ENCODE measurements at places on chromosomes 16 and 17. TPM values are rescaled to one million over a fixed set of nuclear protein-coding genes. Genes with fewer than 3 reads are reported as not detected.
A peak's percentile ranks its signal among the peaks of the same experiment; 100 is the strongest.

Gene ACE
- 2.9 TPM for total RNA-seq

Gene LYRM9
- 26.6 TPM for total RNA-seq

Gene ASPA
- 0.16 TPM for total RNA-seq

Gene ITGAL
- 0.45 TPM for total RNA-seq

Gene KRTAP9-2
- total RNA-seq = not detected

Gene HBZ
- not detected for total RNA-seq

Gene MMD
- total RNA-seq = 37.6 TPM

Gene KIF19
- total RNA-seq = not detected

Gene C16orf54
- total RNA-seq = not detected

Gene LGALS9C
- total RNA-seq = not detected

Gene CBLN1
- not detected for total RNA-seq

GRCh38 chr16:53129281-53130158, 74.7 kb downstream of the CHD9 start:
- H3K4me3 ChIP-seq = peak overlapping the region; percentile 74
- no peaks in the 10 kb centered on the region for H3K27me3 ChIP-seq
- H3K27ac ChIP-seq = peak overlapping the region; percentile 95
- no peaks in the 10 kb centered on the region for H3K36me3 ChIP-seq
- peaks cover 28% of the 10 kb centered on the region for H3K4me1 ChIP-seq

- no peak overlapping the region for H3K4me3 ChIP-seq
- no peak overlapping the region for H3K27ac ChIP-seq
- H3K27me3 ChIP-seq = no peaks in the 10 kb centered on the region
- DNase-seq = no peak
- peaks cover 17% of the 10 kb centered on the region for H3K36me3 ChIP-seq
- H3K4me1 ChIP-seq = no peaks in the 10 kb centered on the region
Observed at GRCh38 chr16:69818891-69819545, 56.9 kb downstream of the WWP2 start.

DNA sequence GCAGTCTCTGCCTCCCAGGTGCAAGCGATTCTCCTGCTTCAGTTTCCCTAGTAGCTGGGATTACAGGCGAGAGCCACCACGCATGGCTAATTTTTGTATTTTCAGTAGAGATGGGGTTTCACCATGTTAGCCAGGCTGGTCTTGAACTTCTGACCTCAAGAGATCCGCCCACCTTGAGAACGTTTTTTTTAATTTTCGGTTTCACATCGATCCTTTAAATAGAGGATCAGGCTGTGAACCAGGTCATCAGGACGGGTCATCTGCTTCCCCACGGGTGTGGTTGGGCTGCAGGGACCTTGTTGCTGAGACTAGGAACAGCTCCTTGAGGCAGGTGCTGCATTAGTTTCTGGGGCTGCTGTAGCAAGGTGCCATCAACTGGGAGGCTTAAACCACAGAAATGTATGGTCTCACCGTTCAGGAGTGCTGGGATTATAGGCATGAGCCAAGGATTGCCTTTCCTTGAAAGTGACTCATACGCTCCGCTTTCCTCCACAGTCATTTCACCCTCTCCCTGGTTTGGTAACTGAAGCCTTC, 7.9 kb upstream of the NAGPA start:
- no peak overlapping the region for H3K27ac ChIP-seq
- no peak for DNase-seq
- no peaks in the 10 kb centered on the region for H3K36me3 ChIP-seq

- H3K27ac ChIP-seq = no peak overlapping the region
- no peak overlapping the region for H3K4me3 ChIP-seq
- H3K27me3 ChIP-seq = no peaks in the 10 kb centered on the region
Observed at GRCh38 chr17:75498039-75498725, 17.2 kb downstream of the CASKIN2 start.

- peak overlapping the region; percentile 61 for H3K4me3 ChIP-seq
- H3K4me1 ChIP-seq = peaks cover 13% of the 10 kb centered on the region
- peaks cover 76% of the 10 kb centered on the region for H3K27me3 ChIP-seq
- no peak for DNase-seq
- no peaks in the 10 kb centered on the region for H3K36me3 ChIP-seq
Observed at GRCh38 chr17:45895969-45896785, 1.8 kb downstream of the MAPT start.

DNA sequence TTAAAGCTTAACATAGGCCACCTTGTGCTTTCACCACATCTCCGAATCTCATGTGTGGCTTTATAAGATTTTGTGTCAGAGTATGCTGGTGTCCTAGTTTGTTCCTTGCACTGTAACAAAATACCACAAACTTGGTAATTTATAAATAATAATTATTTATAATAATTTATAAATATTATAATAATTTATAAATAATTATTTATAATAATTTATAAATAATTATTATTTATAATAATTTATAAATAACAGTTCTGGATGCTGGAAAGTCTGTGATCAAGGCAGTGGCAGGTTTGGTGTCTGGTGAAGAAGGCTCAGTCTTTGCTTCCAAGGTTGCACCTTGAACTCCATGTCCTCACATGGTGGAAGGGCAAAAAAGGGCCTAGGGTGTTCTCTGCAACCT, 147.7 kb downstream of the BCAS3 start:
- H3K4me1 ChIP-seq = peaks cover 17% of the 10 kb centered on the region
- H3K27me3 ChIP-seq = no peaks in the 10 kb centered on the region
- no peak overlapping the region for H3K27ac ChIP-seq
- DNase-seq = no peak
- no peaks in the 10 kb centered on the region for H3K36me3 ChIP-seq

DNA sequence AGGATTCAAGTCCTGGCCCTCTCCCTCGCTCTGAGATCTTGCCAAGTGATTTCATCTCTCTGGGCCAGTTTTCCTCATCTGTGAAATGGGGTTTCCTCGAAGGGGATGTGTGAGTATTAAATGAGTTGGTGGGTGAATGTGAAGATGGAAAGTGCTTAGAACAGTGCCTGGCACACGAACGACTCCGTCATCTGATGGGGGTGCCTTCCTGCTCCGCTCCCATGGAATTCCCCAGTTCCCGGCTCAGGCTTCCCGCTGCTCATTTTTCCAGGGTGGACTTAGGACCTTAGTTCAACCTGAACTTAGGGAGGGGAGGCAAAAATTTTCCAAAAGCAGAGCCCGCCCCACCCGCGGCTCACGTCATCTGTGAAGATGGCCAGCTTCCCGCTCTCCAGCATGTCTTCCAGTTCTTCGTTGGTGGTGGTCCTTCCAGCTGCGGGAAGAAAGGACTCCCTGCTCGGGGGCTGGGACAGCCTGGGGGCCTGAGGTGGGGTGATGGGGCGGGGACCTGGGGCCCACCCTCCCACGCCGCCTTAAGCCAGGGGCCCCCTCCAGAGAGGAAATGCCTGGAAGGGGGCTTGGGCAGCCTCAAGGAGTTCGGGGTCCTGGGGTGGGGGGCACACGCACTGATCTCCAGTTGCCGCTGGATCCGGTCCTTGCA, 11.4 kb downstream of the HSD3B7 start:
- H3K27ac ChIP-seq = no peak overlapping the region
- H3K4me3 ChIP-seq = peak overlapping the region; percentile 68
- DNase-seq = no peak
- H3K4me1 ChIP-seq = peaks cover 18% of the 10 kb centered on the region

GRCh38 chr17:68468788-68469187, 11.5 kb upstream of the WIPI1 start:
- peak overlapping the region; percentile 29 for H3K27ac ChIP-seq
- H3K36me3 ChIP-seq = no peaks in the 10 kb centered on the region
- H3K27me3 ChIP-seq = no peaks in the 10 kb centered on the region

- H3K36me3 ChIP-seq = peaks cover 20% of the 10 kb centered on the region
- H3K4me1 ChIP-seq = peaks cover 16% of the 10 kb centered on the region
- no peak for DNase-seq
- peaks cover 3% of the 10 kb centered on the region for H3K27me3 ChIP-seq
Observed at GRCh38 chr17:3843935-3844516, 2.0 kb downstream of the NCBP3 start.

DNA sequence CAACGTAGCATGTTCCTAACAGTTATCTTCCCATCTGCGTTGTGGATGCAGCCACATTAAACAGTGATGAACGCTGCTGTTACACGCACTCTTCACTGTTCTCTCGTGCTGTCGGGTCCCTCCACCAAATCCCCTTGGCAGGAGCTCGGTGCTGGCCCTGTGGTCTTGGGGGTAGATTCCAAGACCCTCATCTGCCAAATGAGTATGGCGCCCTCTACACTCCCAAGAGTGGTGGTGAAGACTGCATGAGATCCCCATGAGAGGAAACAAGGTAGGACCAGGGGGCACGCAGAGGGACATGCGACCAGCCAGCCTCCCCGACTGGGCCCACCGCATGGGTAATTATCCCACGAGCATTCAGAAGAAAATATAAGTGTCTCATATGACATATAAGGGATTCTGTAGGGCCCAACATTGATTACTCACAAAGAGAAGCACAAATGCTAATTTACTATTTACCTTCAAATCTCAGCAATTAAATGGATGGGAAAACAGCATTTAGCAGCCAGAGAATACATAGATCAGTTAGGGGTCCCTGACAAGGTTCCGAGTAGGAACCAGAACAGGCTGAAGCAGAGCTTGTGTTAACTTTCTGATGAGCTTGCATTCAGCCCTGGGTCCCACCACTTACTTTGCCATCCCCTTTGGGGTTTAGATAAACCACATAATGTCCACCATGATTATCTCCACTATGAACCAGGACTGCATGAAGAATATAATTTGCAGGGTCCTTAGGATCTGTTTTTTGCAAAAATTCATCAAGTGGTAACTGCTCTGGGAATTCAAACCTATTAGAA, 23.8 kb downstream of the LITAFD start:
- no peak overlapping the region for H3K27ac ChIP-seq
- H3K36me3 ChIP-seq = peaks cover 53% of the 10 kb centered on the region
- no peak overlapping the region for H3K4me3 ChIP-seq
- no peaks in the 10 kb centered on the region for H3K4me1 ChIP-seq
- DNase-seq = no peak

DNA sequence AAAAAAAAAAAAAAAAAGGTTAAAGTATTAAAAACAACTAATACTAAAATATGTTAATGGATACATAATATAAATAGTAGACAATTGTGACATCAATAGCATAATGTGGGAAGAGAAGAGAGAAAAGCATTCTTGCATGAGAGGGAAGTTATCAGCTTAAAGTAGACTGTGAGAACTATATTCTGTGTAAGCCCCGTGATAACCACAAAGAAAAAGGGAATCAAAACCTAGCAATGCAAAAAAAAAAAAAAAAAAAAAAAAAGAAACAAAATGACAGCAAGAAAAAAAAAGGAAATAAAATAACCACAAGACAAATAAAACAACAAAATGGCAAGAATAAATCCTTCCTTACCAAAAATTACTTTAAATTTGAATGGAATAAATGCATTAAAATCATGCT, 39.8 kb upstream of the MYLK3 start:
- H3K36me3 ChIP-seq = peaks cover 21% of the 10 kb centered on the region
- H3K27ac ChIP-seq = no peak overlapping the region
- H3K4me3 ChIP-seq = no peak overlapping the region
- H3K4me1 ChIP-seq = peaks cover 14% of the 10 kb centered on the region
- no peaks in the 10 kb centered on the region for H3K27me3 ChIP-seq
- no peak for DNase-seq

- H3K27ac ChIP-seq = no peak overlapping the region
- peaks cover 3% of the 10 kb centered on the region for H3K4me1 ChIP-seq
- no peak for DNase-seq
- no peaks in the 10 kb centered on the region for H3K27me3 ChIP-seq
Observed at GRCh38 chr17:78515480-78515879, 61.7 kb downstream of the DNAH17 start.

GRCh38 chr16:11181899-11182279, 74.1 kb downstream of the SOCS1 start:
- peaks cover 6% of the 10 kb centered on the region for H3K4me1 ChIP-seq
- H3K4me3 ChIP-seq = no peak overlapping the region
- no peak overlapping the region for H3K27ac ChIP-seq
- no peaks in the 10 kb centered on the region for H3K27me3 ChIP-seq
- peaks cover 12% of the 10 kb centered on the region for H3K36me3 ChIP-seq

GRCh38 chr17:45910667-45911066, 16.3 kb downstream of the MAPT start:
- no peak overlapping the region for H3K27ac ChIP-seq
- H3K4me3 ChIP-seq = no peak overlapping the region
- H3K36me3 ChIP-seq = no peaks in the 10 kb centered on the region

DNA sequence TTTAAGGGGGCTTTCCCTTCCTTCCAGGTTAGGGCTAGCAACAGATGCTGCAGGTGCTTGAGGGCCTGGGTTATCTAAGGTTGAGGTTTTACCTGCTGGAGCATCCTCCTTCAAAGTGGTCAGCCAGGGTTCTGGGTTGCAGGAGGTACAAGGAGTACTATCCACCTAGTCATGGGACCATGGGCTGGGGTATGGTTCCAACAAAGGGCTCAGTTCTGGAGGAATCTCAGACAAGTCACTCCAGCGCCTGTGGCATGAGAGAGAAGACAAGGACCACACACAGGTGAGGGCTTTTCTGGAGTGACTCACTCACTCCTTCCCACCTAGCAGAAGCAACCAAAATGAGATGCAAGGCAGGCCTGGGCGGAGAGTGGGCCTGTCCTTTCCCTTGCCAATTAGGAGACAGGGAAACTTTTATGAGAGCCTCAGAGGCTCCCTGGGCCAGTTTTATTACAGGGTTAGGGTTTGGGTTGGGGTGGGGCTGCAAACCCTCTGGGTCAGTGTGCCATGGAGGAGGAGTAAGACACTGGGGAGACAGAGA, 2.2 kb downstream of the MYO19 start:
- peaks cover 16% of the 10 kb centered on the region for H3K36me3 ChIP-seq
- no peak overlapping the region for H3K27ac ChIP-seq
- peaks cover 9% of the 10 kb centered on the region for H3K4me1 ChIP-seq

GRCh38 chr17:62648956-62649294, 21.5 kb downstream of the MRC2 start:
- DNase-seq = no peak
- H3K4me1 ChIP-seq = peaks cover 27% of the 10 kb centered on the region
- no peaks in the 10 kb centered on the region for H3K36me3 ChIP-seq
- H3K27ac ChIP-seq = peak overlapping the region; percentile 80
- H3K27me3 ChIP-seq = no peaks in the 10 kb centered on the region
- no peak overlapping the region for H3K4me3 ChIP-seq

GRCh38 chr17:63665527-63666214, 34.3 kb downstream of the LIMD2 start:
- no peak overlapping the region for H3K27ac ChIP-seq
- H3K27me3 ChIP-seq = no peaks in the 10 kb centered on the region
- peaks cover 22% of the 10 kb centered on the region for H3K36me3 ChIP-seq
- no peak for DNase-seq
- H3K4me3 ChIP-seq = no peak overlapping the region

All from mesothelial cell of epicardium (in vitro differentiated cells).